ENCODE measurements at places on chromosomes 11 and 22.
A peak's percentile ranks its signal among the peaks of the same experiment; 100 is the strongest.

- no peak for DNase-seq
Observed at GRCh38 chr11:121930004-121930965, 185.7 kb downstream of the BLID start.

DNA sequence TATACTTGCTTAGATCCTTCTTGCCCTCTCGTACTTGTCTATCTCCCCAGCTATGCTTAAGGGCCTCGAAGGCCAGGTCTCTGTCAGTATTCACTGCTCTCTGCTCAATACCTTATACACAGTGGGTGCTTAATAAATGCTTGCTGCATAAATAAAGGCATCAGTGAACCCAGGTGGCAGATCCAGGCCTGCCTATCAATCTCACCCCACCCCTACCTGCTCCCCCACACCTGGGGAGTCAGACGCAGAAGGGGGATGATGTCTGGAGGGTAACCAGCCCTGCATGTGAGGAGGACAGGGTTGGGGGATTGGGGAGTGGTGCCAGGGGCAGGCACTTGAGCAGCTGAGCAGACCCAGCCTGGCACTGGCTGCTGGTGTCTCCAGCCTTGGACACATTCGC, 430.6 kb downstream of the MN1 start:
- DNase-seq = no peak

DNA sequence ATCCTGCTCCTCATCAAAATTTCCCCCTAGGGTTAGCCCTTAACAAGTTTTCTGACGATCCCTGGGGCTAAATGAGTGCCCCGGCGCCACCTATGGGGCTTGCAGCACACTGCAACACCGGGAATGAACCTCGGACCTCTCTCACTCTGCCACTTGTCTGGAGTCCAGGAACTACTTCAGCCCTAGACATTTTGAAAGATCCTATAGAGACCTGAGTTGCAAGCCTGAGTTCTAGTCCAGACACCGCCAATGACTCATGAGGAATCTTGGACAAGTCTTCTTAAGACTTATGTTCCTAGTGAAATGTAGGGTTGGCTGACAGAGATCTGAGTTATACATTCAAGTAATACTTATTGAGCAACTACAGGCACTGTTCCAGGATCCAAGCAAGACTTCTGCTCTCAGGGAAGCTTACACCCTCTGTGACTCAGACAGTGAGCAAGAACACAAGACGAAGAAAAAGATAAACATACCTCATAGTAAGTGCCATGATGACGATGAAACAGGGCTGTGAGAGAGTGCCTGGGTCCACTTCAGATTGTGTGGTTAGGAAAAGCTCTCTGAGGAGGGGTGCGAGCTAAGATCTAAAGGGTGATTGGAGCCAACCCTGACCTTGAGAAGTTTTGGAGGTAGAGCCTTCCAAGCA, 10.2 kb upstream of the STK33 start:
- DNase-seq = peak; percentile 79

DNA sequence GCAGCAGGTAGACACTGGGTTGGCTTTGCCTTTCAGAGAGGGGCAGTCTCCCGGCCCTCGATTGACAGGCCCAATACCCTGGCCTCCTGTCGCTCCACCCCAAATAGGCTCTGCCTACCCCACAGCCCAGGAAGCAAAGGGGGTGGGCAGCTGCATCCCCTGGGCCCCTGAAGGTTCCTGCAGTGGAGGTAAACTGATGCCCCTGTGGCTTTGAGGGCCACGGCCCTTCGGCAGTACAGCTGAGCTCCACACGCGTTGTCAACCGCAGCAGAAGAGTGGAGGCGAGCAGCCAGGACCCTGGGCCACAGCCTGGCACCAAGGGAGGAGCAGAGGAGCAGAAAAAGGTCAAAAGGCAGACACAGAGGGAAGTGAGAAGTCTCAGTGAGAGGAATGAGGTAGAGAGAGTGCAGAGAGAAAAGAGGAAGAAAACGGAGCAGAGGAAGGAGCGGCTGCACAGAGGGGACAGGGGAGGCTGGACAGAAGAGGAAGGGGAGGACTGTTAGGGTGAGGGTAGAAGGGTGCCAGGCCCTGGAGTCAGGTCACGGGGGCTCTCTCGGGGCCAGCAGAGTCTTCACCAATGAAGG, 64.0 kb downstream of the SLC22A12 start:
- no peak for DNase-seq

DNA sequence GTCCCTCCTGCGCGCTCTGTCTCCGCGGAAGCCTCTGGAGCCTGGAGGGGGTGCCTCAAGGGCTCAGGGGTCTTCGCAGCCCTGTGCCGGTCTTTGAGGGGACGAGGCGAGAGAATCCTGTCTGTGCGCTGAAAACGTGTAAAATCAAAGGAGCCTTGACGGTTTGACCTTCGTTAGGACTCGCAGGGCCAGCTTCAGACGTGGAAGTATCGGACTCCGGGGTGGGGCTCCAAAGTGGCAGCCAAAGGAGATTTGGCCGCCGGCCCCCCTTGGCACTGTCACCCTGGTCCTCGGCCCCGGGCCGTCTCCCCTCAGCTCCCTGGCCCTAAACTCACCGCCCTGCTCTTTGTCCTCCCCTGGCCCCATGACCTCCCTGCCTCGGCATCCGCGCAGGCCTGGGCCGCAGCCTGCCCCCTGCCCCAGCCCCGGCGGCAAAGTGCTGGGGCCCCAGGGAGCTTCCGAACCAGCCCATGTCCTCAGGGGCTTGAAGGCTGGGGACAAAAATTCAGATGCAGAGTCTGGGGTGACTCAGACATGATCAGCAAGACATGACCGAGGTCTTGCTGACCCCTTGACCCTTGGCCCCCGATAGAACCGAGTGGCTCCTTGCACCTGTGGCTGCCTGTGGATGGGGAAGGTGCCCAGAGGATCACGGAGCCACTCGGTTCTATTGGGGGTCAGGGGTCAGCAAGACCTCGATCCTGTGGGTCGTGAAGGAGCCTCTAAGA, 6.9 kb upstream of the PHRF1 start:
- no peak for DNase-seq

DNA sequence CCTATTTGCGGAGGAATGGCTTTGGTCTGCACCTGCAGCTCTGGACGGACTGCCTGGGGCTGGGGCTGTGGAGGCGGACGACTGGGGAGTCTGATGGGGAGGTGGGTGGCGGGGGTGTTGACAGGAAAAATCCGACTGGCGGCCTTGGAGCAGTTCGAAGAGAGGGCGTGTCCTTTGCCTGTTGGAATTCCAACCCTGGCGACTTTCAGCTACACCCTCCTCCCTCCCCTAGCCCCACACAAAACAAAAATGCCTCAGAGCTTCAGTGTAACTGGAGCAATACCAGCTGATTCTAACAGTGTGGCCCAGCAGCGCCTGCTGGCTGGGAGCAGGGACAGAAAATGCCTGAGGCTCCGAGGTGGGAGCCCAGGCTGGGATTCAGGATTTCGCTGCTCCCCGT, 85.4 kb downstream of the ATXN10 start:
- DNase-seq = no peak

- no peak for DNase-seq
Observed at GRCh38 chr11:120196826-120197225, 14.0 kb upstream of the OAF start.

GRCh38 chr11:22343371-22344032, 5.3 kb downstream of the SLC17A6 start:
- peak; percentile 23 for DNase-seq

DNA sequence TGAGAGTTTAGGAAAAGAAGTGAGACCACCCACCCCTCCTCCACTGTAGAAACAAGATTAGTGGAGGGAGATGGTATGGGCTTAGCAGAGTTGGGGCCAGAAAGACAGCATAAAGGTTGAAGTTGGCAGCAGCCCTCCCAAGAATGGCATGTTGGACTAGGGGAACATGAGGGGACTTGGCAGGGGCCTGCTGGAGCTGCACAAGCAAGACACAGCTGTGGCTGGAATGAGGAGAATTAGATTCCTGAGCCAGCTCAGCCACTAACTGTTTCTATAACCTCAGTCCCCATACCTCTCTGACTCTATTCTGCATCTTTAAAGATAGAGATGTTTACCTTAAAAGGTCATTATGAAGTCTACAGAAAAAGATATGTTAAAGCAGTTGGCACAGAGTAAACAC, 13.2 kb downstream of the MAP6 start:
- DNase-seq = peak; percentile 35

- no peak for DNase-seq
Observed at GRCh38 chr22:39597236-39597869, 26.8 kb downstream of the CACNA1I start.

DNA sequence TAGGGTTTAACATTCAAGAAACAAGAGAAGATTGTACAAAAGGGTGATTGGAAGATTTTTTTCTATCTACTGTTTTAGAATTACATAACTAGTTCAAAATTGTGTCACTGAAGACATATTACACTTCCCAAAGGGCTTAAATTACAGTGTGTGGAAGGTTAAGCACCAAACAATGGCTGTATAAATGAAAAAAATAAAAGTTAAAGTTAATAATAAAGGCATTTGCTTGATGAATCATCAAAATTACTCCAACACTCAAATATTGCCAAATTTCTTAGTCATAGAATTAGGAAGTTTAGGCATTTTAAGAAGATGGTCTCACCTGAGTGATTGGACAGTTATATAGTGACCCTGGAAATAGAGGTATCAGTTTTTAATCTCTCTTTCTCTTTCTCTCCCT, 227.6 kb upstream of the CARD18 start:
- no peak for DNase-seq

- no peak for DNase-seq
Observed at GRCh38 chr11:123457187-123457770, 27.2 kb downstream of the GRAMD1B start.

DNA sequence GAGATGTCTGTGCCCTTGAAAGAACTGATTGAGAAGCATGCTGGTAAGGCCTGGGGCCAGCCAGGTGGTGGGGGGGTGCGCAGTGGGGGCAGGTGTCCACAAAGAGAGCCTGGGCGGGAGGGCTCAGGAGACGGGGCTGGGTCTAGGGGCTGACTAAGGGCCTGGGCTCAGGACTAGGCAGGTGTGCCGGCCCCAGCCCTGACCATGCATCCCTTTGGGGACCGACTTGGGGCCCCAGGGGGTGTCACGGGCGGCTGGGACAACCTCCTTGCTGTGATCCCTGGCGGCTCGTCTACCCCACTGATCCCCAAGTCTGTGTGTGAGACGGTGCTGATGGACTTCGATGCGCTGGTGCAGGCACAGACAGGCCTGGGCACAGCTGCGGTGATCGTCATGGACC, 4.4 kb downstream of the NDUFV1 start:
- no peak for DNase-seq

- DNase-seq = peak; percentile 84
Observed at GRCh38 chr11:43944761-43945311, 2.4 kb downstream of the C11orf96 start.

DNA sequence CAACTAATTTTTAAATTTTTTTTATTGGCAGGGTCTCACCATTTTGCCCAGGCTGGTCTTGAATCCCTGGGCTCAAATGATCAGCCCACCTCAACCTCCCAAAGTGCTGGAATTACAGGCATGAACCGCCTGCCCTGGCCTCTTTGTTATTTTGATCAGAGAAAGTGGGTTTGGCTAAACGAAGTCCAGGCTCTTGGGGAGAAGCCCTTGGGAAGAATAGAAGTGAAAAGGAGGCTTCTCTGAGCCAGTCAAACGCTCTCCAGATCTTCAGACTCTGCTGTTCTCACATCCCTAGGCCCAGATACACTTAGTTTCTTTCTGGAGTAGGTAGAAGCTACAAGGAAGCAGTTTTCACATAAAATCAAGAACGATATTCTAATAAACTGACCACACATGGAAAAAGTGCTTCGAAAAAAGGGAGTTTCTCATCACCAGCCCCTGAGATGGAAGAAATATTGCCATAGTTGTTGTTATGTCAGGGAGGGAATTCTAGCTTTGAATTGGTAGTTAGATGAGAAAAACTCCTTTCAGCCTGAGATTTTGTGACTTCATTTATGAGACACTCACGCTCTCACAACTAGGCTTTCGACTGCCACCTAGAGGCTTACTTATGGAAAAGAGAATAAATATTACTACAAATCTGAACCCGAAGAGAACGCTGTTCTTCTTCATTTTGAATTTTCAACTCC, 41.7 kb upstream of the AQP11 start:
- DNase-seq = peak; percentile 56

GRCh38 chr11:95723361-95723942, 66.1 kb downstream of the FAM76B start:
- DNase-seq = no peak

DNA sequence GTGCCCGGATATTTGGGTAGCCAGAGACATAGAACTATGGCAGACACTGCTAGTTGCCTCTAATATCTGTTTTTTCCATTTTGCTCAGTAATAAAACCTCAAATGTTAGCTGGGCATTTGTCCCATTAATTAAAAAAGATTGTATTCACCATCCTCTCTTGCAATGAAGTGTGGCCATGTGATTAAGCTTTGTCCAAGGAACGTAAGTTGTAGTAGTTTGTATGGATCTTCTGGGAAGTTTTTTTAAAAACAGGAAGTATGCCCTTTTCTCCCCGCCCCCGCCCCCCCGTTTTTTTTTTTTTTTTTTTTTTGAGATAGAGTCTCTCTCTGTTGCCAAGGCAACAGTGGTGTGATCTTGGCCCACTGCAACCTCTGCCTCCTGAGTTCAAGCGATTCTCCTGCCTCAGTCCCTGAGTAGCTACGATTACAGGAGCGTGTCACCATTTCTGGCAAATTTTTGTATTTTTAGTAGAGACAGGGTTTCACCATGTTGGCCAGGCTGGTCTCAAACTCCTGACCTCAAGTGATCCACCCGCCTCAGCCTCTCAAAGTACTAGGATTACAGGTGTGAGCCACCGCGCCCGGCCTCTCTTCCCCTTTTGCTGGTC, 1.7 kb upstream of the TMEM135 start:
- DNase-seq = no peak

DNA sequence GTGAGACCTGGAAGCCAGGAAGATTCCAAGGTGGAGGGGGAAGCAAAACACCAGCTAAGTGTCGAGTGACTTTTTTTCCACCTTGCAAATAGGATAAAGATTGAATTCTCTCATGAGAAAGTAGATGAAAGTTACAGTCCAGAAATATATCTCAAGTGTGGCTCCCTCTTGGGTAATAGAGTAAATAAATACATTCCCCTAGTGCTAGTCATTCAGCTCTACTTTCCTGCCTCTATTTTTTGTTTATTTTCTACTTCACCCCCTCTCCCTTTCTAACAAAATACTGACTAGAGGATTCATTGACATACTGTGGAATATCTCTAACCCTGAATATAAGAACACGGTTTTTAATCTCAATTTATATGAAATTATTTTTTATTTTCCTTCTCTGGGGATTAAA, 19.2 kb upstream of the OOSP4B start:
- DNase-seq = no peak

DNA sequence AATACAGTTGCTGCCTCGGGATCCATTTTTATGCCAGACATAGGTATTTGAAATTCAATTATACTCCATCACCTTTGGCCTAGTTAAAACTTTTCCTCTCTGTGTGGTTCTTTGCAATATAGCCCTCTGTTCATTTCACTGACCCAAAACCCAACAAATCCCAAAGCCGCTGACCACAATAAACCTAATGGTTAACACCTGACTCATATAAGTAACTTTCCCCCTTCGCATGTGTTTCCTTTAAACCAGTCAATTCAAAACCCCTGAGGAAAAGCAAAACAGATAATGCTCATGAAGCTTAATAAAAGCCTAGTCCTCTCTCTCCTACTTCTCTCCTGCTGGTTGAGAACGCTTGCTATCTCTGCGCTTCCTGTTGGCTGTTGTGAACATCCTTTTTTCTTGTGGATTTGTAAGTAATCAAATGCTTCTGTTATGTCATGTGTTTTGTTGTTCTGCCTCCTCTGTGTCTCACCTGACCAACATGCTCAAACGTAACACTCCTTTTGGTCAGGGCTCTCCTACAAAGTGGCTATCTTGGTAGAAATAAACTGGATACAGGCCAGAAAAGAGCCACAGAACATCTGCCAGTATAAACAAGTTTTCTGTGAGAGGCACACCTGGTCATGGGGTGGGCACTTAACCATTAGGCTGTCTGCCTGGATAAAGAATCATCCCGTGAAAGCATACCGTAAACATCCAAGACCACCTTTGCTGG, 652.6 kb downstream of the METTL15 start:
- DNase-seq = no peak

- no peak for DNase-seq
Observed at GRCh38 chr22:48077699-48078098, 1315.2 kb downstream of the TBC1D22A start.
